ENCODE measurements at places on chromosomes 1 and 21.

GRCh38 chr1:159436469-159436868 is 3.1 kb upstream of the OR10J1 start:
- DNase-seq, result no peak

DNA sequence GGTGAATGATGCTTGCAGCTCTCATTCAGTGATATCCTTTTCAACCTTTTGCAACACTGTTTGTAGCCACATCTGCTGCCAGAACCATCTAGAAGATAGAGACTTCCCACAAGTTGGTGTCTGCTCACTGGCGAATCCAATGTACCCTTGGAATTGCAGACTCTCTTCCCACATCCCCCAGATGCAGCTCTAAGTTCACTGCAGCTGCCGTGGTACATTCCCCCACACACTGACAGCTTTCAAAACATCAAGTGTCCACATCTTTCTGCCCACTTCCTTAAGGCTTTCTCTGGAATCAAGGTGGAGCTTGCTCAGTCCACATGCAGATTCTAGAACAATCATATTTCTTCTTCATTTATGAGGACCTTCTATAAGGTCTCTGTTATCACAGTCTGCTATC is 99.2 kb downstream of the PLPPR4 start:
- no peak for DNase-seq

DNA sequence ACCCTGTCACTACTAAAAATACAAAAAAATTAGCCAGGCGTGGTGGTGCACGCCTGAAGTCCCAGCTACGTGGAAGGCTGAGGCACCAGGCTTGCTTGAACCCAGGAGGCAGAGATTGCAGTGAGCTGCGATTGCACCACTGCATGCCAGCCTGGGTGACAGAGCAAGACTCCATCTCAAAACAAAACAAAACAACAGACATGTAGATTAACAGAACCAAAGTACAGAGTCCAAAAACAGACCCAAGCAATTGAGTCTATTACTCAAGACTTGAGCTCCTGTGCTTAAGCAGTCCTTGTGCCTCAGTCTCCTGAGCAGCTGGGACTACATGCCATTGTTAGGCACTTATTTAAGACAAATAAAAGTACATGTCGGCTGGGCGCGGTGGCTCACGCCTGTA is 9.5 kb upstream of the ACOT11 start:
- no peak for DNase-seq

DNA sequence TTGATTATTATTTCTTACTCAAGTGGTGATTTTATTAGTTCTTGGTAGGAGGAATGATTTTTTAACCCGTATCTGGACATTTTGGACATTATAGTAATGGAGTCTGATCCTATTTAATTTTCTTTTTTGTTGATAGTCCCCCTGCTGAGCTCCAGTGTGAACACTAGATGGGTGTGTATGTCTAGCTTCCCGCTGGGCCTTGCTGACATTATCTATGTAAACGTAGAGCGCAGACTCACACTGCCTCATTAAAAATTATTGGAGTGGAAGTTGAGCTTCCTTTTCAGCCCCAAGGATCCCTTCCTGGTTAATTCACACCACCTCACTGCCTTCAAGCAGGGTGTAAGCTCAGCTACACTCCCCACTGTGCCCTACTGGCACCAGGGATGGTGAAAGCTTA is 467.6 kb upstream of the PKN2 start:
- DNase-seq, result no peak

All from cortex of kidney (tissue), 1 donor.